Naive thymus-derived CD8-positive, alpha-beta T cell (primary cell): ENCODE measurements at places on chromosomes 7 and 10. TPM values are rescaled to one million over a fixed set of nuclear protein-coding genes. Genes with fewer than 3 reads are reported as not detected.

Gene TBATA
- polyA plus RNA-seq: not detected

Gene POLR2J2
- polyA plus RNA-seq: 3.0 TPM

Gene C10orf67
- not detected for polyA plus RNA-seq

Gene SFRP5
- 12.3 TPM for polyA plus RNA-seq

Gene GHRHR
- not detected for polyA plus RNA-seq

Gene NRP1
- not detected for polyA plus RNA-seq

Gene SPDYE6
- 0.25 TPM for polyA plus RNA-seq
